ENCODE measurements at places on chromosomes 6 and 20.

GRCh38 chr6:141467881-141468280, 664.8 kb upstream of the GJE1 start:
- DNase-seq = no peak

GRCh38 chr20:42179768-42180167, 561.6 kb upstream of the CHD6 start:
- no peak for DNase-seq

DNA sequence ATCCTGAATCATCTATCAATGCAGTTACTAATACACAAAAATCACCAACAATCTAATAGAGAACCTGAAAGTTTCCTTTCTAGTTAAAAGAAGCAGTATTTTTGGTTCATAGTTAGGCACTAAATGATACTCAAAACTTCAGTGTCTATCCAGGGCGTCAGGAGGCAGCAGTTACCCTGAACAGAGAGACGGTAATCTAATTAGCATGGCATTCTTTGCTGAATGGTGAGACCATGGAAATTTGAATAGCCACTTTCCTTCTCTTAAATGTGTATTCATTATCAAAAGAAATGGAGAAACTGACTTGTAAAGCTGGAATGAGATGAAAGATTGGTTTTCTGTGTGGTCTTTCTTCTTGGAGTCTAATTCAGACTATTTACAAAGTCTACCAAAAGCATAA, 146.6 kb upstream of the BMP5 start:
- DNase-seq = no peak

DNA sequence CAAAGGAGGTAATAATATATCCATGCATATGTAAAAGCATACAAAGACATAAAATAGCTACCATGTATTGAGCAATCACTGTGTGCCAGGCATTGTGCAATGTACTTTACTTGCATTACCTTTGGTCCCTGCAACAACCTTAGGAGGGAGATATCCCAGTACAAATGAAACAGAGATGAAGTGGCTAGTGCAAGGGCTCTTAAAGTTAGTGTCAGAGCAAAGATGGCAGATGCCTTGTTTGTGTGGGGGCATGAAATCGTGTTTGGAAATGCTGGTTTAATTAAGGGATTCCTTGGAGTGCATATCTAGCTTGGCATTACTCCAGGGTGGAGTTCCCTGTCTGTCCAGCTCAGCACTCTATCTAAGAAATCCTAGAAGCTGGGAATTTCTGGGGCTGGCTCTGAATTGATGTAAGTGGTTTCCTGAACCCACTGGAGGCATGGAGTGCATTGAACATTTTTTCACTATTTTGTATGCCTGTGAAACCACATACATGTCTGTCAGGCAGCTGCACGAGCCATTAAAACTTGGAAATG, 9.8 kb downstream of the PAQR8 start:
- no peak for DNase-seq

GRCh38 chr20:59839400-59839799, 94.0 kb downstream of the SYCP2 start:
- no peak for DNase-seq

DNA sequence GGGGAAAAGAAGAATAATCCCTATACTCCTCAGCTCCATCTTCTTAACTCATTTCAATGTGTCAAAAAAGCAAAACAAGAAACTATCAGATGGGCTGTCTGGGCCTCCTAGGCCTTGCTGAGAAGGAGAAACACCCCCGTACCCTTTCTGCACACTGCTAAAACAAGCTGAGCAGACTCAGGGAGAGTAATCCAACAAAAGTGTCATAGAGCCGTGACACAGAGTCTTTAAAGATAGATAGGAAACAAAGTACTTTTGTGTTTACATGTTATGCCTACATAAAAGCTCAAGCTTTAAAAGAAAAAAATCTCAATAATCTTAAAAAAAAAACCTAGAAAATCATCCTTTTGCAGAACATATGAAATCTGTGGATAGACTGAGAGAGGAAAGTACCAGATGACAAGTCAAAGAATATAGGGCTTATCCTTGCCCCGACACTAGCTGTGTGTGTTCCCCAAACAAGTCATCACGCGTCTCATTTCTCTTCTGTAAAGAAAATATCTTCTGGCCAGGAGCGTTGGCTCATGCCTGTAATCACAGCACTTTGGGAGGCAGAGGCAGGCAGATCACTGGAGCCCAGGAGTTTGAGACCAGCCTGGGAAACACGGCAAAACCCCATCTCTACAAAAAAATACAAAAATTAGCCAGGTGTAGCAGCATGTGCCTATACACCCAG, 81.3 kb downstream of the MAP3K5 start:
- DNase-seq = no peak

Measured in activated CD4-positive, alpha-beta T cell treated with anti-CD3 and anti-CD28 coated beads for 24 hours (primary cell).